ENCODE measurements at places on chromosomes 3 and 15.

- no peak for DNase-seq
Measured at GRCh38 chr15:77013776-77014131, 18.8 kb downstream of the PSTPIP1 start.

- no peak for DNase-seq
Measured at GRCh38 chr15:89828281-89829145, 13.9 kb upstream of the ANPEP start.

- no peak for DNase-seq
Measured at GRCh38 chr15:47857776-47858167, 140.5 kb downstream of the SEMA6D start.

- no peak for DNase-seq
Measured at GRCh38 chr3:32531010-32531647, 28.5 kb upstream of the CMTM6 start.

DNA sequence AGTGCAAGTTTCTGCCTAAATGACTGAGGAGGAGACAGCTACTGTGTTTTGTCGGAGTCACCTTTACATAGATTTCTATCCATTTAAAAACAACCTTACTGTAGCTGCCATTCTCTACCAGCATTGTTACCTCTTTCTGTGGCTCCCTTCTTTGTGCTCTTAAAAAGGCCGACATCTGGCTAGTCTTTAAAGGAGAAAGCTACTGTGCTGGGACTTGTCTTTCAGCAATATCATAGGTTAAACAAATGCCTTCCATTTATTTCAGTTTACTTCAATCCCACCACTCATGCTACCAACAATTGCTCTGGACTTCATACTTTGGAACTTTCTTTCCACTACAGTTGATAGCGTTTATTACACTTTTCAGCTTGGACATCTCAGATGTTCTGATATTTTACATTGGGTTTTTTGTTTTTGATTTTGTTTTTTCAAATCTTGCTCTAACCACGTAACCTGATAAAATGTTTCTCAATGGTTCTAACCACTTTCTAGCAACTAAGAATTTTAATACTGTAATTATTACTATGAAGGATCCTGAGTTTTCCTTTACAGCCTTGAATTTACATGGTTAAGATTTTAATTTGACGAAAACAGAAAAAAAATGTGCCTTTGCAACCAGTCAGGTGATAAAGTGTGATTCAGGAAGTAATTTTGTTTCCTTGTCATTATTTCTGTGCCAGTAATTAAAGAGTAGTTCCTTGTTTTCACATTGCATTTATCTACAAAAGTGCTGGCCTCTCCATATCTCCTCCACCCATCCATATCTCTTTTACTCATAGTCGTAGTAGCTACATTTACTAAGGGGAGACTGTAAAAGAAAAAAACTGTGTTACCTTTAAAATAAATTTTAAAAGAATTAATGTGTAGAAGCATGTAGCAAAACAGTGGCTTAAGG is 1.3 kb upstream of the CBLB start:
- no peak for DNase-seq

DNA sequence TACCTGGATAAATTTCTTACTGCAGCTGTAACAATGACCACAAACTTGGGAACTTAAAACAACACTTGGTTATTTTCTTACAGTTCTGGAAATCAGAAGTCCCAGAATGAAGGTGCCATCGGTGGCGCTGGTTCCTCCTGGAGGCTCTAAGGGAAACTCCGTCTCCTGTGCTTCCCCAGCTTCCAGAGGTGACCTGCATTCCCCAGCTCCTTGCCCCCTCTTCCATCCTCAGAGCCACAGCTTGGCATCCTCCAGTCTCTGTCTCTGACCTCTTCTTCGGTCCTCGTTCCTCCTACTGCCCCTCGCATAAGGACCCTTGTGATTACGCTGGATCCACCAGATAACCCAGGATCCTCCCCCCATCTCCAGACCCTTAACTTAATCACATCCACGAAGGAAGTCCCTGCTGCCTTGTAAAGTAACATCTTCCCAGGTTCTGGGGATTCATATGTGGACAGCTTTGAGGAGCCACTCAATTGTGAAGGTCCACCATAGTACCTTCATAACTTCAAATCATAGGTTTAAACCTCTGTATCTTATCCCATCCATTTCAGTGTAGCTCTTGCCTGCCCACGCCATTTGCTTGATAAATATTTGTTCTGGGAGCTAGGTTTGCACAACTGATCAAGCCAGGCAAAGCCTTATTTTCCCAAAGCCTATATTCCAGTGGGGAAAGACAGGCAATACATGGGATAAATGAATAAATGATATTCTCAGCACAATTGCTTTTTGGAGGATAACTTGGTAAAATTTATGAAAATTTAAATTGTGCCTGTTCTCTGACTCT is 34.8 kb downstream of the KLF15 start:
- no peak for DNase-seq

GRCh38 chr3:71262364-71263265 is 320.9 kb downstream of the FOXP1 start:
- no peak for DNase-seq

DNA sequence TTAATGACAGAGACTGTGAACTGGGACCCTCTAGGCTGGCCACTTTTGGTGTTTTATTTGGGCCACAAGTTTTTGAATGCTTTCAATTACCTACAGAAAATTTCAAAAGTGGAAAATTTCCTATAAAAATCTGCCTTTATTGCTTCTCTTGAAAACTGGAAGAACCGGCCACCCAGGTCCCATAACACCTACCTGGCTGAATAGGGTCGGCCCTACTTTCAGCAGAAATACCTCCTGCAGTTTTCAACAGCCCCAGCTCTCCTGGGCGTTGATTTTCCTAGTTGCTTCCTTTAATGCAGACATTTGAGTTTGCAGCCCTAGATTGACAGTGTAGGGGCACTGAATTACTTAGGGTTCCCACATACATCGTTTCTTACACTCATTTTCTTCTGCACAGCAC is 719 bp upstream of the SRPRB start:
- DNase-seq, result no peak
